HCEC 1CT (cell line): ENCODE measurements at places on chromosomes 11 and 22.
A peak's percentile ranks its signal among the peaks of the same experiment; 100 is the strongest.

DNA sequence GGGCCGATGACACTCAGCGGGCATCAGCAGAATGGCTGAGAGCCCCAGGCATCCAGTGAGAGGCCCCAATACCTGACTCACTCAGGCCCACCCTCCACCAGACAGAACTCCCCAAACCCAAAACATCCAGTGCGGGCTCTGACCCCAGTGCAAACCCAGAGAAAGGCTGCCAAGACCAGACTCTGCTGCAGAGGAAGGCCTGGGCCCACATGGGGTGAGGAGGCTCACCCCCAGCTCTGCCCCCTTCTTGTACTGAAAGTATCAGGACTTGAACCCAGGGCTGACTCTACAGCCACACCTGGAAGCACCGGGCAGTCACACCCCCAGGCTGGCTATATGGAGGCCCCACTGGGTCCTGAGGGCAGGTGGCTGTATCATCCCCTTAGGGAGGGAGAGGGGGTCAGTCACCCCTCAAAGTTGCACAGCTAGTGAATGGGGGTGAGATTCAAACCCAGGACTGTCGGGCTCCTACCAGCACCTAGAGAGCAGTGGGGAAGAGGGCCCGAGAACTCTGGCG lies 49.3 kb downstream of the IGLL1 start:
- DNase-seq: no peak

GRCh38 chr11:107713009-107713408 lies 1.2 kb upstream of the SLN start:
- DNase-seq: no peak

GRCh38 chr11:43694477-43694876 lies 13.9 kb downstream of the HSD17B12 start:
- DNase-seq: no peak

GRCh38 chr22:43476341-43476740 lies 64.5 kb downstream of the MPPED1 start:
- DNase-seq: no peak

- DNase-seq: no peak
Measured at GRCh38 chr11:132035228-132035627, 664.8 kb downstream of the NTM start.

GRCh38 chr11:96049426-96049825 lies 125.5 kb upstream of the MTMR2 start:
- peak; percentile 56 for DNase-seq

GRCh38 chr11:76564364-76564763 lies 106.2 kb downstream of the LRRC32 start:
- no peak for DNase-seq

- no peak for DNase-seq
Measured at GRCh38 chr11:77436969-77437368, 36.9 kb downstream of the PAK1 start.

DNA sequence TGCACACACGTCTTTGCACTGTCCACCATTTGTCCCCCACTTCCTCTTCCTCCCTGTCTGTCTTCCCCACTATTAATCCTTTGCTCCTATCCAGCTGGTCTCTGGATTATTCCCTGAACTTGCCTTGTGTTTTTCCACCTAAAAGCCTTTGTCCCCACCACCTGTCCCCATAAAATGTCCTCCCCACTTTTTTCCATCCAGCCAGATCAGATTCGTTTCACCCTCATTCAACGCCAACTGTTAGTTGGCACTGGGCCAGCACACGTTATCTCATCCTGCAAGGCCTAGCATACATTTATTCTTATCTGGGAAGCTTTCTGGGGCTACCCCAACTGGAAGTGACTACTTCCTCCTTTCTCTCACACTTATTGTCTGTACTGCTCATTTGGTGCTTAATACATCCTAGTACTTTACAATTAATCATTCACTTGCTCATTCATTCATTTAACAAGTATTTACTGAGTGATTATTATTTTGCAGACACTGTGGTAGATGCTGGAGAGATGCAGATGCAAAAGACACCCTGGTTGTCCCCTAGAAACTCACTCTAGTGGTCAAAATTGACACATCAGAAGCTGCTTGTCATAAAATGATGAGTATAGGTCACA lies 96.2 kb downstream of the RASSF10 start:
- DNase-seq: no peak

DNA sequence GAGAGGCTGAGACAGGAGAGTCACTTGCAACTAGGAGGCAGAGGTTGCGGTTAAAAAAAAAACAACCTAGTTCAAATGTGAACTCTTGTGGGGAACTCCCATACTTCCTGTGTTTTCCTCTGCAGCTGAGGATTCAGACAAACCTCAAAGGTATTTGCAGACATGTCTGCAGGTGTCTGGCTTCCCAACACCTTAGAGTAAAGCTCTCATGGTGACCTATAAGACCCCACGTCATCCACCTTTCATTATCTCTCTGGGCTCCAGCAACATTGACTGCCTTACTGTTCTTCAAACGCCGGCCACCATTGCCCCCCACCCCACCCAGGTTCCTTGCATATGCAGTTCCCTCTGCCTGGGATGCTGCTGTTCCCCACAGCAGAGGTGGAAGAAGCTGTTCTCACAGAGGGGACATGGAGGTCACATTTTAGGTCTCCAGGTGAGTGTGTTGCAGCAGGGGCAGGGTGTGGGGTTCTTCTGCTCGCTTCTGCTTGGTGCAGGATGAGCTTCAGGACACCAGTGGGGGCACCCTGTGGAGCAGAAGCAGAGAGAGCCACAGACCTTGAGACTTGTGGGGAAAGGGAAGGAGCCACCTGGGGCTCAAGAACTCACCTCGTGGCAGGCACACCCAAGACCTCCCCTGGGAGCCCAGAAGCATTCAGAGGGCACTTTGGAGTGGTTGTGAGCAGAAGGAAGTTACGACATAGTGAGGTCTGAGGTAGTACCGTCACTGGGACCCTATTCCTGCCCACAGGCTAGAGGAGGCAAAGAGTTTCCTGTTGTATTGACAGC lies 203.2 kb downstream of the CSNK2A3 start:
- no peak for DNase-seq

DNA sequence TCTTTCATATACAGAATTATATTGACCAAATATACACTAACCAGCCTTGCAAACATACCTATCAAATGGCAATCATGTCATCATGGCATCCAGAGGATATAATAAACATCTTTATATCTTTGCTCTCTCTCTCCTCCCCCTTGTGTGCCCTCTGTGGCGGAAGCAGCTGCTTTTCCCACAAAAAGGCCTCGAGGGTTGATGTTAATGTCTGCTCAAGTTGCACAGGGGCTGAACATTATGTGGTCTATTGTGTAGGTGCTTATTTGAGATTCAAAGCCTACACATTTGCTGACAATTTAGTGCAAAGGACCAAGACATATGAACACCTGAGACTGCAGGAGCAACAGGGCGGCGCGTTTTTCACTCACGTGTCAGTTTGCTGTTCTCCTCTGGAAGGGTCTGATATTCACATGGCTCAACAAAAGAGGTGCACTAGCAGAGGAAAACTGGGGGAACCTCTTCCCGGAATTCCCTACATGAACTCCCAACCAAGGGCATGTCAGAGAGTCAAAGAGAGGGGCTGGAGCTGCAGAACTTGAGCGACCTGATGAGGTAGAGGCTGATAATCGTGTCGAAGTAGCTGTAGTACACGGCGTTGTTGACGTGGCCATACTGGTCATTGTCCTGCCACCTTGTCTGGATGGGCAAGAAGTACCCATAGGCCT lies 138.8 kb downstream of the RCN1 start:
- no peak for DNase-seq

DNA sequence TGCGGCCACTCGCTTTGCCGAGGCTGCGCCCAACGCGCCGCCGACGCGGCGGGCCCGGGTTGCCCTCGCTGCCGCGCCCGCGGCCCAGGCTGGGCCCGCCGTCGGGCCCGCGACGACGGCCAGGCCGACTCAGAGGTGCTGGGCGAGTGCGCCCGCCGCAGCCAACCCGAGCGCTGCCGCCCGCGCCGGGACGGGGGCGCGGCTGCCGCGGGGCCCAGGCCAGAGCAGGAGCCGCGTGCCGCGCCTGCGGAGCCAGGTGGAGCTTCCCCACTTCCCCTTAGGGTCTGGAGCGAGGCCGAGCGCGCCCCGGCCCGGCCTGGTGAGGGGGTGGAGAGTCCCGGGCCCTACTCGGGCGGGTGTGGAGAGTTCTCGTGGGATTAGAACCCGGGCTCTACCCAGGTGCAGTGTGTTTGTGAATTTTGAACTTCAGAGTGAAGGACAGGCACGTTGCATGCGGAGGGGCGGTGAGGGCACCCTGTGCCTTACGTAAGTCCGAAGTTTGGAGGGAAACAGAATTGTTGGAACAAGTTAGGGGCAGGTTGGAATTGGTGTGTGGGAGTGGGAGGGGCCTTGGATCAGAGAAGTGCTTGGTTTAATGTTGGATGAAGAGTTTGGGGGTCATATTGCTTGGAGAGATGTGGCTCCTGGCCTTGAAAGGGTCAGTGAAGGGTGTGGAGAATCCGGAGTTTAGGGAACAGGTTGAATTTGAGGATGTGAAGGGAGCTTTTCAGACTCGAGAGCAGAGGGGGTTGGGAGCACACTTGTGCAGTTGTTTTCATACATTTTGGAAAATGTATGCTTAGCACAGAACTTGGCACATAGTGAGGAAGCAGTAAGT lies 697 bp downstream of the RNF169 start:
- peak; percentile 43 for DNase-seq

- no peak for DNase-seq
Measured at GRCh38 chr11:36777311-36777710, 179.3 kb upstream of the RAG2 start.
